ENCODE measurements at places on chromosomes 6 and 20.

DNA sequence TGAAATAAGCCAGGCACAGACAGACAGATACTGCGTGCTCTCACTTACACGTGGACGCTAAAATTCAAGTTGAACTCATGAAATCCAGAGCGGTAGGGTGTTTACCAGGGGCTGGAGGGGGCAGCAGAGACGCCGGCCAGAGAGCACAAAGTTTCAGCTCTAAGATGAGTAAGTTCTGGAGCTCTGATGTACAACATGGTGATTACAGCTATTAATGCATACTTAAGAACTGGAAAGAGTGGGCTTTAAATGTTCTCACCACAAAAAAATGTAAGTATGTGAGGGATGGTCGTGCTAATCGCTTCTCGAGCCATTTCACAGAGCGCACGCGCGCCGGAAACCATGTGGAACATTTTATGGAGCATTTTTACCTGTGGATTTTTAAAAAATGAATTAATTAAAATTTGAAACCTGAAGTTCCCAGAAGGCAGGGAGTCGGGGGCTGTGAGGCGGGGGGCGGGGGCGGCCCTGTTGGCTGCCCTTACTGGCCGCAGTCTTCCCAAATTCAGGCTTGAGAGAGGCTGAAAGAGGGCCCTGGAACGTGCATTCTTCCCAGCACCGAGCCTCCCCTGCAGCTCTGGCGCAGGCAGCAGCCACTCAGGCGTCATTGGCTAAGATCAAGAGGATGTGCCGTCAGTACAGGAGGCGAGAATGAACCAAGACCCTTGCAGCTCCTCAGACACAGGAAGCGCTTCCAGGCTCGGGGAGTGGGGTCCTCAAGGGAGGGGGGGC lies 8.5 kb upstream of the SLCO4A1 start:
- DNase-seq: no peak

GRCh38 chr20:21102603-21103311 lies 3.4 kb downstream of the LINC00237 start:
- no peak for DNase-seq

DNA sequence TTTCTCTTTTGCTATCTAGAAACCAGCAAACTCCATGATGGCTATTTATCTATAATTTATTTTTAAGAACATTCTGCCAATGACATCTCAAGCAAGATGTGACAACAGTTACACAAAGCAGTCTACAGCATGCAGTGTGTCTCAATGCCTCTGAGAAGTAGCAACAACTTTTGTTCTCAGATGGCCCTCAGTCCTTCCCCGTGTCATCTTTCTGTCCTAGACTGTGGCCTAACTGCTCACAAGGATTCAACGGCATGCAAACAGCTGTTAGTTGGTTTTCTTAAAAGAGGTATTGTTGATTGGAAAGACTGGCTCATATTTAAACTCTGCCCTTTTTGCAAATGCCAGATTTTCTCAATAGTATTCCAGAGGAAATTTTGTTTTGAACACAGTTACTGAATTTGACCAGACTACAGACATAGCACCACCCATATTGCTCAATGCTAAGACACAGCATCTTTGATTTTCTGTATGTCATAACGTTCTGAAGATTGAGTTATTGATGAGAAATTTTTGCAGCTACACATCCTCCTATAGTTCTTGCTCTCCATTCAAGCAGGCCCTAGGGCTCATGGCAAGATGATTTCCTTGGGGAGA lies 26.1 kb upstream of the F13A1 start:
- DNase-seq: no peak

DNA sequence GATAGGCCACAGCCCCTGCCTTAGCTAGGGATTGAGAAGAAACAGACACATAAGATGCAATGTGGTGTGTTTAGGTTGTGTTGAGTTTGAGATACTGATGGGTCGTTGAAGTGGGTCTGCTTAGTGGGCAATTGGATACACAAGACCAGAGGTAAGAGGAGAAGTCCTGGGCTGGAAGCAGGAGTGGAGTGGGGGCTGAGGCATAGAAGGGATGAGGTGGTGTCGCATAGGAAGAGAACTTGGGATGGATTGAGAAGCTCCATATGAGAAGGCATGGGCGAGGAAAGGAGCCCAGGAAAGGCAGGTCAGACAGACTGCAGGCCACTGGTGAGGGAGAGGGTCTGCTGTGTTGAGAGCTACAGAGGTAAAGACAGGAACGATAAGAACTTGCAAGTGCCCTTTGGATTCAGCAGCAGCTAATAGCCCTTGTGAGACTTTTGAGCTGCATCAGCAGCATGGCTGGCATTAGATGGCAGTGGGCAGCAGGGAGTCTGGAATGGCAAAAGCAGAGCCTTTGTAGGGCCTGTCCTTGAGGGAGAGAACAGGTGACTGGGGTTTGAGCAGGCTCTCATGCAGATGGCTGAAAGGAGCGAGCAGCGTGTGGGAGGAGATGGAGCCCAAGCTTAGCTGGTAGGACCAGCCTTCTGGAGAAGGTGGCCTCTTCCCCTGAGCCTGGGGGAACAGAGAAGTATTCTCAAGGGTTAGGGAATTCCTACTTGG lies 33.2 kb downstream of the PLCG1 start:
- no peak for DNase-seq

DNA sequence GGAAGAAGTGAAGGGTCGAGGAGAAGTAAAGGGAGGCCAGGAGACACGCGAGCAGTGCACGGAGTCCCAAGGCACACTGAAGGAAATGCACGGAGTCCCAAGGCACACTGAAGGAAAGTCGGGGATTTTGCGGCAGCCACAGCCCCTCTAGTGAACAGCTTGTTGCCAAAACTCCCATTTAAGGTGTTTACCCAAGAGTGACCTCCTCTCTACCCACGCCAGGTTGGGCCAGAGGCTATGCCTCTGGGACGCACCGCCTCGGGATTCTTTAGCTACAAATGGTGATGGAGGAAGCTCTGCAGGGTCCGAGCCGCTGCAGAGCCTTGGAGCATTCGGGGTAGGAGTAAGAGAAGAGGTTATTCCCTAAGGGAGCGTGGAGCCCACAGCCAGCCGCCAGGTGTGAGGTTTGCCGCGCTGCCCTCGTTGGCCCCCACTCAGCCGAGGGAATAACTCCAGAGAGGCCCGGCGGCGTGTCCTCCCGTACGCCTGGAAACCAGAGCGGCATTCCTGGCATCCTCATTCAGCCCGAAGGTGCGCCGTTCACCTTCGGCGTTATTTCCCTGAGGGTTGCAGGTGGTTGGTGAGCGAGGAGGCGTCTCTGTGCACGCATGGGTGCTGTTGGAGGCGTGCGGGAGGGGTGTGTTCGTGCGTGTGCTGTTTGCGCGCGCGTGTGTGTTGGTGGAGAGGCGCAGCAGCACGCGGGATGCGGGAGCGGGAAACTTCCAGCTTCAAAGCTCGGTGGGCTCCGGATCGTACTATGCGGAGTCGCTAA lies 3.4 kb upstream of the MAFB start:
- DNase-seq: no peak

DNA sequence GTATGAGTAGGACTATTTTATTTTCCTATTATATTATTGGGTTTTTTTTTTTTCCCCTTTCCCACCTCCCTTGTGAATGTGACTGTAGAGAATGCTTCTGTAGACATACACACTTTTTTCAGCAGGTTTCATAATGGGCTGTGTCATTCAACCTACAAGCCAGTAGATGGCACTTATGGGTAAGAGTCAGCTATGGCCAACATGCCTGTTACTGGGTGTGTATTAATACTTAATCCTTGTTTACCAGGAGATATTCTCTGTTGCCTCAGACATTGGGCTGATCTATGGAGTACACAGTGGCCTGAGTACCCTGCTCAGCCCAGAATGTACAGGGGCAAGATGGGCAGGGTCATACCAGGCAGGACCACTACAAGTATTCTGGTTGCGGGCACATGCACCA lies 382.5 kb downstream of the EPHA7 start:
- DNase-seq: peak; percentile 48

DNA sequence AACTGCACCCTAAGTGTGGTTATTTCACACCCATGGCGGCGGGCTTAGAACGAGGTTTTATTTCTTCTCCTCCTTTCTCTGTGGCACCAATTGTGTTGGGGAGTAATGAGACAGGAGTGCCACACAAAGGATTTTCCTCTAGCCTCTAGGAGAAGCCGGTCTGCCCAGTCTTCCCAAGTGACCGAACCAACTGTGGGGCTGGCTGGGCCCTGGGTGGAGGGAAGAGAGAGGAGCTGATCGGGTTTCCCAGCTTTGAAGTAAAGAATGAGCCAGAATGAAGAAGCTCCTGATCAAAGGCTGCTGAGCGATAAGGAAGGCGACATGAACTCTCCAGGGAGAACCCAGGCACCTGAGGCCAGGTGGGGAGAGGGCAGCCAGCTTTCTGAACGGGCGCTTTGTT lies 616.0 kb upstream of the BTBD3 start:
- DNase-seq: no peak

DNA sequence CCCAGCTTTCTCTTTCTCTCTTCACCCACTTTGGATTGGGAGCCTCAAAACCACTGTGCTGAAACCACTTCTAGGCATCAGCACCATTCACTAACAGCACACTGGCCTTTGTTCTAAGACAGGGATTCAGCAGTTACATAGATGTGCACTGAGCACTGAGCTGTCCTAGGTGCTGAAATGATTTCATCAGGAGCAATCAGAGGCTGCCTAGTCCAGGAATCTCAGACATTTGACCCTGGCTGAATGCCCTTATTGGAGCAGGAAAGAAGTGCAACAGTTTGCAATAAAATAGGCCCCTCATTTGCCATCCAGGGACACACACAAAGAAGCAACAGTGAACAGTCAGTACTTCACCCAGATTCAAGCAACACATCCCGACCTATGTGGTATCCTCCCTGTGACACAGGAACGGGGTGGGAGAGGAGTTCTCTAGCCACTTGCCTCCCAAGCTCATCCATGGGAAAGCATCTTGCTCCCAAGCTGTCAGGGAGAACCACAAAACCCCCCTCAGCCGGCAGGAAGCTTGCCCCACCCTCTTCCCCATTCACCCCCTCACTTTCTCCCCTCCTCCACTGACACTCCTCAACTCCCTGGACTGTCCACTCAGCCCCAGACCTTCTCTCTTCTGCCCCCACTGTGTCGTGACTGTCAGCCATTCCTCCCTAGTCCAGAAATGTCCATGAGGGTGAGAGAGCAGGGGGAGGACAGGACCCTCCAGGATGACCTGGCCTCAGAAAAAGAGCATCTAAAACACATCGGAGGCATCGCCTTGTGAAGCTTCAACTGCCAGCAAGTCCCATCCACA lies 304.4 kb downstream of the PREX1 start:
- peak; percentile 63 for DNase-seq

- DNase-seq: no peak
These were observed 17.5 kb upstream of the PANK2 start for GRCh38 chr20:3871550-3872265.

DNA sequence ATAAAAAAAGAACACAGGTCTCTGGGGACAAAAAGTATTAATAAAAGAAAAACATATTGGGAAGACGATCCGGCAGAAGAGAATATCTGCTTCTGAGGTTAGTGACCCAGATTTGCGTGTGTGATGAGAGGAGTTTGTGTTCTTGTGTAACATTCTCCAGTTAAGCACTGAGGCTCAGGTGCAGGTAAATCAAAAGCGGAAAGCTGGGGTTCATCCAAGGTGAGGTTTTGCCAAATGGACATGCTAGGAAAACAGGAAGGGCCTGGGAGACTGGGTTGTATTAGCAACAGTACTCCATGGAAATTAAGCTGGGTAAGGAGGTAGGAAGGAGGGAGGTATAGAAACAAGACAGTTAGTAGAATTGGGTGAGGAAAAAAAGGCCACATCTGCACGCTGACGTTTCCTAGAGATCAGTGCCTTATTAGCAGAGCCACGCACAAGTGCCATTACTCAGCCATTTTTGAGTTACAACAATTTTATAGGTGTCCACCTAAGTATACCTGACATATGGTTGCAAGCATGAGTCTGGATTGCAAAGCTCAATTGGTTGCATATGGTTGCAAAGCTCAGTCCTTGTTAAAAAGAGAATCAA lies 139.6 kb downstream of the ZMYND8 start:
- no peak for DNase-seq

Measured in kidney capillary endothelial cell (primary cell).